ENCODE measurements at places on chromosomes 5 and 9. TPM values are rescaled to one million over a fixed set of nuclear protein-coding genes. Genes with fewer than 3 reads are reported as not detected.

GRCh38 chr9:21154018-21154608 is 12.3 kb downstream of the IFNA21 start:
- H3K4me3 ChIP-seq, result no peak overlapping the region
- DNase-seq, result no peak
- peaks cover 1% of the 10 kb centered on the region for H3K4me1 ChIP-seq
- no peaks in the 10 kb centered on the region for H3K27me3 ChIP-seq

GPX8 gene
- total RNA-seq, result 38.8 TPM

DNA sequence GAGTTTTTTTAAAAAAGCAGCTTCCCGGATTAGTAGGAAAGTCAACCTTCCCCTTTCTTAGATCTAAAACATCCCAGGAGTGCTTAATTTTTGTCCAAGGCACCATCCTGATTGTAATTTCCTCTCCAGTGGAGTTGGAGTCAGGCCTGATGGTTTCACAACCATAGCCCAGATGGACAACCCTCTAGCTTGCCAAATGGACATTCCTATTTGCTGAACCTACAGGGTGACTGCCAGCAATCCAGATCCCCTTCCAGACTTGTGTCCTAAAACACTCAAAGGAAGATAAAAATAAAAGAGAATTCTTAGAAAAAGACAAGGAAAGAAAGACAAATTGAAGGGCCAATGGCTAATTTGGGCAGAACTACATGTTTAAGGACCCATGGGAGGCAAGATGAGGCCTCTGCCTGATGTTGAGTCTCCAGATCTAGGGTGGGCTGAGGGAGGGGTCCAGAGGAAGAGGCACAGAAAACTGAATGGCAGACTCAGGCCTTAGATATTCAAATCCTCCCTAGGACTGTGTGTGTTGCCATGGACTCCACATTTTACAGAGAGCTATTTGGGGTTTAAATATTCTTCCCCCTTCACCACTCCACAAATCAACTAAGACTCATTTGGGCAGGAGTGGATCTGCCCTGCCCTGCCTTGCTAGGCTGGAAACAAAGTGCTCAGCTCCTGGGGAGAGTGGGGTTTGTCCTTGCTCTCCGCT is 38.5 kb upstream of the SLC44A1 start:
- no peak overlapping the region for H3K27ac ChIP-seq
- no peak overlapping the region for H3K4me3 ChIP-seq
- H3K27me3 ChIP-seq, result no peaks in the 10 kb centered on the region
- DNase-seq, result no peak
- H3K36me3 ChIP-seq, result no peaks in the 10 kb centered on the region

- no peaks in the 10 kb centered on the region for H3K27me3 ChIP-seq
- DNase-seq, result no peak
- H3K36me3 ChIP-seq, result peaks cover 10% of the 10 kb centered on the region
- peaks cover 41% of the 10 kb centered on the region for H3K4me1 ChIP-seq
- H3K27ac ChIP-seq, result no peak overlapping the region
These were observed 105.6 kb downstream of the NR6A1 start for GRCh38 chr9:124665391-124666058.

DNA sequence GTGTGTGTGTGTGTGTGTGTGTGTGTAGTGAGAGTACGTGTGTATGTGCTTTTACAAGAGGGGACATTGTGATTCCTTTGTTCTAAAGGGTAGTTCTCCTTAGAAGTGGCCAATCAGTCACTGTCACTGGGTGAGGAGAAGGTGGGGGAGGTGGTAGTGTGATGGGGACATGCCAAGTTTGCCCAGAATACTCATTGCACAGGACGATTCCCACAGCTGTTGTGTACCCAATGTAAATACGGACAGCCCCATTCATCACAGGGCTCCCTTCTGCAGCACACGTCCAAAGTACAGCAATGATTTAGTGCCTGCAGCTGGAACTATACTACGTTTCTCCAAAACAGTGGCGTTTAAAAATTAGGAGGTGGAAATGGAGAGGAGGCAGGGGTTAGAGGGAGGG is 287.8 kb downstream of the TLR4 start:
- no peaks in the 10 kb centered on the region for H3K27me3 ChIP-seq
- H3K4me3 ChIP-seq, result no peak overlapping the region
- no peak for DNase-seq
- peaks cover 8% of the 10 kb centered on the region for H3K4me1 ChIP-seq

- H3K36me3 ChIP-seq, result no peaks in the 10 kb centered on the region
- H3K27ac ChIP-seq, result no peak overlapping the region
- peaks cover 11% of the 10 kb centered on the region for H3K27me3 ChIP-seq
- peak; percentile 46 for DNase-seq
- H3K4me3 ChIP-seq, result no peak overlapping the region
These were observed 64.0 kb downstream of the RETREG1 start for GRCh38 chr5:16552666-16553343.

ITK gene
- total RNA-seq, result not detected

DNA sequence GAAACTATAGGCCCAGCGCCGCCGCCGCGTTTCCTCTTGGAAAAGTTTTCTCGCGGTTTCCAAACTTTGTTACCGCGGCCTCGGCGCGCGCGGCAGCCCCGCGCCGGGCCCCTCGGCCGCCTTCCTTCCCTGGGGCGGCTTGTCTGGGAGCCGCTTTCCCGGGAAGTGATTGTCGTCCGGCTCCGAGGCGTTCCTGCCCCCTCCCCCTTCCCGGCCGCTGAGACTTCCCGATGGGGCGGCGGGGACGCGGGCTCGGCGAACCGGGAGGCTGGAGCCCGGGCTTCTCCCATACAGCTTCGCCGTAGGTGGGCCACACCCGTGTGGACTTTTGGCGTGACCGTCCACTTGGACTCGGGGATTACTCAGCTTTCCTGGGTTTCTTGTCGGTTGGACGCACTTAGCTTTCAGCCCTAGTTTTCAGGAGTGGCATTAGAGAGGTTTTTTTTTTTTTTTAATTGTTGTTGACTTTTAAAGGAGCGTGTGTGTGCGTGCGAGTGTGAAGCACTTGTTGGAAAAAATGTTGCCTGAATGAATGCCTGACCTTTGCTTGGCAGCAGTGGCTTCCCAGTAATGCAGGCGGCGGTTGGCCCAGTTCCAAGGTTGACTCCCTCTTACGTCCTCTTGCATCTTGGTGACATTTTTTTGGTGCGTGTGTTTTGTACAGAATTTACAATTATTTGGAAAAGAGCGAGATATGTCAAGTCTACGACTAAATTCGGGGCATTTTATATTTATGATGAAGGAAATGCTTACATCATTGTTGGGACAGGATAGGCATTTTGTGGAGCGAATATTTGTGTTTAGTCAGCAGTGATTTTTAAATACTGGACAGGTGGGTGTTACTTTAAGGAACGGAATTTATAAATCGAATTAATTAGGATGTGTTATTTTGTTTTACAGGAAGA is 821 bp downstream of the CTNNA1 start:
- peak; percentile 51 for DNase-seq
- H3K4me1 ChIP-seq, result peaks cover 20% of the 10 kb centered on the region
- H3K36me3 ChIP-seq, result peaks cover 33% of the 10 kb centered on the region
- no peaks in the 10 kb centered on the region for H3K27me3 ChIP-seq

DNA sequence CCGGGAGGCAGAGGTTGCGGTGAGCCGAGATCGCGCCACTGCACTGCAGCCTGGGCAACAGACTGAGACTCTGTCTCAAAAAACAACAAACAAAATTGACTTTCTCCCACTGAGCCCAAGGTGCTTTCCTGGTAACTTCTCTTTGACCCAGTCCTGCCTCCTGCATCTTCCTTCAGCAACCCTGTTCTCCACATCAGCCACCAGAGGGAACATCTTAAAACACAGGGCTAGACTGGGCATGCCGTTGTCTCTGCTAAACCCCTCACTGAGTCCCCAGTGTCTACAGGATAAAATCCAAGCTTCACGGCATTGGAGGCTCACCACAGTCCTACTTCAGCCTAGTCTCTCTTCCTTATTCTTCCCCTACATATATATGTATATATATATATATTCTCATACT is 39.8 kb upstream of the KCNMB1 start:
- H3K4me3 ChIP-seq, result no peak overlapping the region
- H3K27ac ChIP-seq, result no peak overlapping the region
- no peaks in the 10 kb centered on the region for H3K4me1 ChIP-seq
- H3K36me3 ChIP-seq, result no peaks in the 10 kb centered on the region
- no peak for DNase-seq

ENTPD2 gene
- 0.51 TPM for total RNA-seq

DNA sequence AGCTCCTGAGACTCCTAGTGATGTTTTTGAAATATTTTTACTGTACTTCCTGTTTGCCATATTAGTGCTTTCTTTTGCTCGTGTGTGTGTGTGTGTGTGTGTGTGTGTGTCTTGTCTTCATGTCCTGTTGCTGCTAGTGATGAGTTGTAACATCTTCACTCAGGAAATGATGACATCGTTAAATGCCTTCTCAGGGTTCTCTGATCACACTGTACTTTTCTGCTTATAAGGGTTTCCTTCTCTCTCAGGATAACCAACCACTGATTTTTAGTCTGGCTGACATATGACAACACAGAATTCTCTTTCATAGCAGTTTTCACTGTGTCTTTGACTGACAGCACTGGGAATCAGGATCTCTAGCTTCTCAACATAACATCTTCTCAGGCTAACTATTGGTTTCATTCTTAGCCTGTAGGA is 16.1 kb downstream of the SV2C start:
- no peak overlapping the region for H3K27ac ChIP-seq
- no peak for DNase-seq
- peaks cover 3% of the 10 kb centered on the region for H3K4me1 ChIP-seq
- peaks cover 36% of the 10 kb centered on the region for H3K27me3 ChIP-seq
- H3K4me3 ChIP-seq, result no peak overlapping the region
- H3K36me3 ChIP-seq, result no peaks in the 10 kb centered on the region

DNA sequence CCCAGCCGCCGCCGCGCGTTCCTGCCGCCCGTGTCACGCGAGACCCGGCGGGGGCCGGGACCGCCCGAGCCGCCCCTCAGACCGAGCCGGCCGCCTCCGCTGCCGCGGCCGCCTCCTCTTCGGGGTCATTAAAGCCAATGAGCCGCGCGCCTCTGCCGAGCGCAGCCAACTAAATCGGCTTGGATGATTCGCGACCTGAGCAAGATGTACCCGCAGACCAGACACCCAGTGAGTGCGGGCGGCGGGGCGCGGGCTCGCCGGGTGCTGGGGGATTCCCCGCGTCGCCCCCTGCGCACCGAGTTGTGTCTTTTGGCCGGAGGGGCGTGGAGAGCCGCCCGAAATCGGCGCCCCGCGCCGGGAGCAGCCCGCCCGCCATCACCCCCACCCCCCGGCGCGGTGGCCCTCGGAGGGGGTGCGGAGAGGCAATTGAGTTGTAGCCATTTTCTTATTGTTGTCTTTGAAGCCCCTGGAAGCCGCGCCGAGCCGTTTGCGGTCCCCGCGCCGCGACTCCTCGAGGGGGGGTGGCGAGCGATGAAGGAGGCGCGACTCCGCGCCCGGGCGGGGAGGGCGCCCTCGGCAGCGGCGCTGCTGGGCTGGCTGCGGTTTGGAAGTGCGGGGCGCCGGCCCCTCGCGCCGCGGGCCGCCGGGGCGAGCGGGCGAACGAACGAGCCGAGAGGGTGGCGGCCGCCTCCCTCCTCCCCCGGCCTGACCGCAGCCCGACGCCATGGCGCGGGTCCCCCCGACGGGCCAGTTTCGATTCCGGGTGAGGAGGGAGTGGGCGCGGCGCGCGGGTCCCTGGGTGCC is 1.0 kb downstream of the TLE4 start:
- H3K36me3 ChIP-seq, result peaks cover 10% of the 10 kb centered on the region
- peaks cover 35% of the 10 kb centered on the region for H3K27me3 ChIP-seq
- peak overlapping the region; percentile 64 for H3K27ac ChIP-seq
- H3K4me3 ChIP-seq, result peak overlapping the region; percentile 87
- peak; percentile 57 for DNase-seq

GRCh38 chr9:112121633-112122032 is 53.5 kb downstream of the SUSD1 start:
- DNase-seq, result no peak
- H3K4me1 ChIP-seq, result peaks cover 24% of the 10 kb centered on the region
- H3K36me3 ChIP-seq, result peaks cover 21% of the 10 kb centered on the region
- no peak overlapping the region for H3K27ac ChIP-seq
- no peak overlapping the region for H3K4me3 ChIP-seq

PCDHB16 gene
- 11.9 TPM for total RNA-seq

DNA sequence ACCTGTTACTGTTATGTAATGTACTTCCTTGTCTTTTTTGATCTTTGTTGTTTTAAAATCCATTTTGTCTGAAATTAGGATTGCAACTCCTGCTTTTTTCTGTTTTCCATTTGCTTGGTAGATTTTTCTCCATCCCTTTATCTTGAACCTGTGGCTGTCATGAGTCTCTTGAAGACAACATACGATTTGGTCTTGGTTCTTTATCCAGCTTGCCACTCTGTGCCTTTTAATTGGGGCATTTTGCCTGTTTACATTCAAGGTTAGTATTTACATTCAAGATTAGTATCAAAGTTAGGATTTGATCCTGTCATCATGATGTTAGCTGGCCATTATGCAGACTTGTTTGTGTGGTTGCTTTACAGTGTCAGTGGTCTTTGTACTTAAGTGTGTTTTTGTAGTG is 156.8 kb downstream of the GDNF start:
- no peak for DNase-seq
- H3K4me1 ChIP-seq, result no peaks in the 10 kb centered on the region
- H3K27ac ChIP-seq, result no peak overlapping the region
- H3K4me3 ChIP-seq, result no peak overlapping the region
- H3K36me3 ChIP-seq, result peaks cover 13% of the 10 kb centered on the region

C1QTNF3 gene
- total RNA-seq, result 9.6 TPM

TMEM252 gene
- not detected for total RNA-seq

RLN2 gene
- 4.0 TPM for total RNA-seq

PCDHGB1 gene
- total RNA-seq, result 2.3 TPM

DNA sequence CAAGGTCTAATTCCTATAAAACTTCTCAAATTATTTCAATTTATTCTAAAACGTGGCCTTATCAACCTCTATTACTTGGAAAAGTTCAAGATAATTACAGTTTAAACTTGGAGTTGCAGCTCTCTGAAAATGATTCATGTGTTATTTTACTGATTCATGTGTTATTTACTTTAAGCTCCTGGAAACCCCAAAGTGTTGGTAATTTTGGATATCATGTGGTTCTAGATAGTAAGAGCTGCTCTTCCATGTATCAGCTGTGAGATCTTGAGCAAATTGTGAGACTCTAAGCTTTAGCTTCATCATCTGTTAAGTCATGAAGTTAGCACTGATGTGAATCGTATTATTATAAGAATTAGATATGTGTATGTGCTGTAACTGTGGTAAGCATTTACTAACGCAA is 749.2 kb downstream of the TLE4 start:
- no peaks in the 10 kb centered on the region for H3K36me3 ChIP-seq
- H3K4me3 ChIP-seq, result no peak overlapping the region
- no peak for DNase-seq
- no peaks in the 10 kb centered on the region for H3K4me1 ChIP-seq
- no peak overlapping the region for H3K27ac ChIP-seq

SEMA6A gene
- 105 TPM for total RNA-seq

RUFY1 gene
- total RNA-seq, result 71.2 TPM

DNA sequence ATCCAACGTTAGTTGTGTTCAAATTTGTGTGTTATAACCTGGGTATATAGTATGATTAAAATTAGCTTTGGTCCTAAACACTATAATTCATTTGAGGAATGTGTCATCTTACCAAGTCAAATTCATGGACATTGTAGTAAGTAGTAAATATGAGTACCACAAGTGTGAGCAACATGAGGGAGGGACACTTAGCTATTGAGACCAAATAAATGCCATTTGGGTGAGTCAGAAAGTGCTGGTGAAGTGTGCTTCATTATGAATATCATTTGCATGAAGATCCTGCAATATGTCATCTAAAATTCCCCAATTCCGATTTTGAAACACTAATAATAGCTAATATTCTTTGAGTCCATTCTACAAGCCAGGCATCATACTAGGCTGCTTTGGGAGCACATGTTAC is 336.7 kb upstream of the KIF2A start:
- peaks cover 3% of the 10 kb centered on the region for H3K27me3 ChIP-seq
- H3K36me3 ChIP-seq, result no peaks in the 10 kb centered on the region
- peaks cover 21% of the 10 kb centered on the region for H3K4me1 ChIP-seq
- DNase-seq, result no peak
- H3K4me3 ChIP-seq, result no peak overlapping the region

- peaks cover 14% of the 10 kb centered on the region for H3K36me3 ChIP-seq
- peaks cover 11% of the 10 kb centered on the region for H3K4me1 ChIP-seq
- H3K4me3 ChIP-seq, result no peak overlapping the region
- no peaks in the 10 kb centered on the region for H3K27me3 ChIP-seq
- no peak overlapping the region for H3K27ac ChIP-seq
These were observed 53.2 kb downstream of the USP20 start for GRCh38 chr9:129888293-129889121.
